Thymus (tissue), 14 donors: ENCODE measurements at places on chromosomes 7 and 10.
A peak's percentile ranks its signal among the peaks of the same experiment; 100 is the strongest.

DNA sequence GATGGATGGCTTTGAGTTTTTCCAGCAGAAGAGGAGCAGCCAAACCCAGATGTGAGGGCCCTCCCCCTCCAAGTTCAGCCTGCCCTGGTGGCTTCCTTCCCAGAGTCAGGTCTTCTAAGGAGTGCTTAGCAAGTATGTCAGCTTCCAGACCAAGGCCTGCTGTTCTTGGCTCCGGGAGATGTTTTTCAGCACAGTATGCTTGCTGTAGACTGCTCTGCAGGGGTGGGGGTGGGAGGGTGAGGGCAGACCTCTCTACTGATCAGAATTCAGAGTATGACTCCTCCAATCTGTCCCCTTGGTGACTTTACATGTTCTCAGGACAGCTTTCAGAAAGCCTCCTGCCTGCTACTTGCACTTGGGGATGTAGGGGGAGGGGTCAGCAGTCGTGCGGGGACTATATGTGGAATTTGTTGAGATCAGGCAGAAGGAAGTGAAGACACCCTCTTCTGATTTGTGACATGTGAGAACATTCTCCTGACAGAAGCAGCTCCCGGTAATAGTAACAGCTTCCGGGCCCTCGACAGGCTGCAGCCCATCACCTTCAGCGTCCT, 516.4 kb upstream of the ZMIZ1 start:
- DNase-seq: no peak

DNA sequence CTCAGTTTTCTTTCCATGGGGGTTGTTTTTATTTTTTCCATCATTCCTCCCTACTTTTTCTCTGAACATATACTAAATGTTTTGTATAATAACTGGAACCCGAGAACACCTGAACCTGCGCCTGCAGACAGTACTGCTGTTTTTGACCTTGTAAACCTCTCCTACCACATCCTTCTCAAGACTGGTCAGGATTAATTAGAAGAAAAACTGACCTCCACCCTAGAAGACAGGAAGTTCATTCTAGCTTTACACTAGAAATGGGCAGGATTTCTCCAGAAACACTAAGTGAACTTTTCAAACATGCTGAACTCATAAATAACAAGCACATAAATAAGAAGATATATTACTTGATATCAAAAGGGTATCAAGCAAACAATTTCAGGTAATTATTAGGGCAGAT, 751 bp upstream of the HYCC1 start:
- no peak for DNase-seq

DNA sequence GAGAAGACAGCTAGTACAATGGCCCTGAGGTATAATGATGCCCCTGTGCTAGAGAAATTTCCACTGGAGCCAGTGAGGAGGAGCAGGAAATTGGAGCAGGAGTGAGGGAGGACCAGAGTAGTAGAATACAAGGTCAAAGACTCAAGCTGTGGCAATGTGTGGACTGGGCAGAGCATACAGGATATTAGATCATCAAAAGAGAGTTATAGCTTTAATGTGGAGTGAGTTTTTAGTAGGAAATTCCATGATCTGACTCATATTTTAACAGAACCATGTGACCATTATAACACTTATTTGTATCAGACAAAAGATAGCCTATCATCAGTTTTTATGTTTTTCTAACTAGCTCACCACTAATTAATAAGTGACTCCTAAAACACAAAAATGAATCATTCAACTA, 154.1 kb downstream of the DGKB start:
- DNase-seq: no peak

GRCh38 chr10:72016608-72017300, 52.6 kb downstream of the CHST3 start:
- DNase-seq: no peak

DNA sequence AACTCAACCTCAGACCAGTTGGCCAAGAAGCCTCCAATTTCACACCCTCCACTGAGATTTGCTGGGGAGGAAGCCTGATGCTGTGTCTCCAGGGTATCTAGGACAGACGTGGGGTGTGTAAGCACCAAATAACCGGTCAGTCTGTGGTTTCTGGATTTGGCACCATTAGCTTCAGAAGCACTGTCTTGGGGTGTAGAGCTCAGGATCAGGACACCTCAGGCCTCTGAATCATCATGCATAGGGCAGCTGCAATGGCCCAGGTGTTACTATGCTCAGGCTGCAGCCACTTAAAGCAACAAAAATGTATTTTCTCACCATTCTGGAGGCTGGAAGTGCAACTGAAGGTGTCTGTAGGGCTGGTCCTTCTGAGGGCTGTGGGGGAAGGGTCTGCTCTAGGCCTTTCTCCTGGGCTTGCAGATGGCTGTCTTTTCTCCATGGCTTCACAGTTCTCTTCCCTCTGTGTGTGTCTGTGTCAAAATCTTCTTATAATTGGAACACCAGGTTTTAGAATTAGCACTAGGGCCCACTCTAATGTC, 73.4 kb upstream of the SEPHS1 start:
- DNase-seq: no peak

- DNase-seq: no peak
Observed at GRCh38 chr10:70564901-70565351, 37.6 kb downstream of the PRF1 start.

DNA sequence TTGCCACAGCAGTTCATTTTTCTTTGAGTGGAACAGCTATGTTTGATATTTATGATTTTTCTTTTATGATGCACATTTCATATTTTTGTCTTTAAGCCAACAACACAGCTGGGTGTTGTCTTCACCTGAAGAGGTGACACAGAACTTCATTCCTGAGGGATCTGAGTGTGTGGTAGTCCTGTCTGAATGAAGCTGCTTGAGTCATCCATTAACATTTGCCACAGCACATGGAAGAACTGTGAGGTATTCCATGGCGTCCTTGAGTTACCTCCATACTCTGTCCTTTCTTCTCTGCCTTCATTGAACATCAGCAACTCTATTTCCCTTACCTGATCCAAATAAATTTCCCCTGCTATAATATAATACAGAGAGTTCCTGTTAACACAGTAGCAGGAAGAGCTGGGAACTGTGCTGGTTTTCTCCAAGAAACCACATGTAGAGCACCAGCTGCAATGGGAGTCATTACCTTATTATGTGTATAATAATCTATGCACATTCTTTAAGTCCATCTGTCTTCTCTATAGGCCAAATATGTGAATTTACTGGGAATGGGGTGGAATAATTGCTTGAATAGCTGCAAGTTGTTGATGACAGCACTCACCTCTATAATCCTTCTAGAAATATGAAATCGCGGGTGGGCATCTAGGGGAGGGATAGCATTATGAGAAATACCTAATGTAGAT, 72.4 kb upstream of the TAC1 start:
- no peak for DNase-seq

DNA sequence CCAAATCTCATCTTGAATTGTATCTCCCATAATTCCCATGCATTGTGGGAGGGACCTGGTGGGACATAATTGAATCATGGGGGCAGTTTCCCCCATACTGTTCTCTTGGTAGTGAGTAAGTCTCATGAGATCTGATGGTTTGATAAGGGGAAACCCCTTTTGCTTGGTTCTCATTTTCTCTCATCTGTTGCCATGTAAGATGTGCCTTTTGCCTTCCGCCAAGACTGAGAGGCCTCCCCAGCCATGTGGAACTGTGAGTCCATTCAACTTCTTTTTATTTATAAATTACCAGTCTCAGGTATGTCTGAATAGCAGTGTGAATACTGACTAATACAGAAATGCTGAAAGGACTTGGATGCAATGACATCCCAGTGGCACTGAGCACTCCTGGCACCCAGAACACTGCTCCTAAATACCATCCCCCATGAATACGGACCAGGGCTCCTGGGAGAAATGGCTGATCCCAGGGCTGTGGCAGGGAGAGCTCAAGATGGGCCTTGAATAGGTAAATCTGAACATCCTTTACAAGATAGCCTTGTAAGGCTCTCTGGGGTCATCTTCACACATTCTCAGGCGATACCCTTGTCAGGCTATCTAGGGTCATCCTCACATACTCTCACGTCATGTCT, 19.4 kb downstream of the ZFAND2A start:
- DNase-seq: no peak

- no peak for DNase-seq
Observed at GRCh38 chr7:98762620-98763019, 107.2 kb downstream of the TMEM130 start.

DNA sequence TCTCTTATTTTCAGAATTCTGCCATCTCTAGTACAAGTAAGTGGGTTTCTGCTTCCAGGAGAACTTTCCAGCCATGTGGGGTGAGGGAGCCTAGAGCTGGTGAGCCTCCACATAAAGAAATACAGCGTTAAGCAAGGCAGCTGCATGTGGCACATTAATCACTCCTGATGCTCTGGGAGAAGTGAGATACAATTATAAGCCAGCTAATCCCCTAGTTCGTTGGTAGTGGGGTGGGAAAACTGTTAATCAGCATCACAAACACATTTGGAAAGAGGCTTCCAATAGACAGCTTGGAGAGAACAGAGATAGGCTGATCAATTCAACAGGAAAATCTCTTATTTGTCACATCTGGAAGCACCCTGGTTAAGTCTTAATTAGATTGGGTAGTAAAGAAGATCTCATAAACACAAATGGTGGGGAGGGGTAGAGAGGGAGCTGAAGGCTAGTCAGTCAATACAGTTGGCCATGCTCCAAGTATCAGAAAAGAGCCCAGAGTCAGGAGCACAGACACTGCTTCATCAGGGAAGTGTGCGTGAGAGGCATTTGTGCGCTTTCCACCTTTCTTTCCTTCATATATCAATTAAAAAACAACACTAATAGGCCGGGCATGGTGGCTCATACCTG, 130.6 kb downstream of the SORCS1 start:
- DNase-seq: no peak

GRCh38 chr7:106629516-106629915, 31.4 kb downstream of the CCDC71L start:
- no peak for DNase-seq

DNA sequence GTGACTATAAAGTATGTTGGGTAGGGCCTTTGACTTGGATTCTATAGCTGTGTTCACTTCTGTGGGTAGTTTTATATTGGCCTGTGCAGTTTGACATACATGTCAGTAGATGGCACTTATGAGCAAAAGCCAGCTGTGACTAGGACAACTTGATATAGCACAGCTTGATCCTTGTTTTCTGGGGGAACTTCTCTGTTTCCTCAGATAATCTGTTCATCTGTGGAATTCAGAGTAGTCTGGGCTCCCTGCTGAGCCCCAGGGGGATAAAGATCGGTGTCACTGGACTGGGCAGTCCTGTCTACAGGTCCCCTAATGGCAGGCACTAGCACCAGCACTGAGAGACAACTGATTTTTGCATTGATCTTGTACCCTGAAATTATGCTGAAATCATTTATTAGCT, 25.4 kb downstream of the CYP2C9 start:
- peak; percentile 1 for DNase-seq
